ENCODE measurements at places on chromosomes 1 and 21.

GRCh38 chr1:115624859-115625258 lies 16.9 kb upstream of the VANGL1 start:
- no peak for DNase-seq

DNA sequence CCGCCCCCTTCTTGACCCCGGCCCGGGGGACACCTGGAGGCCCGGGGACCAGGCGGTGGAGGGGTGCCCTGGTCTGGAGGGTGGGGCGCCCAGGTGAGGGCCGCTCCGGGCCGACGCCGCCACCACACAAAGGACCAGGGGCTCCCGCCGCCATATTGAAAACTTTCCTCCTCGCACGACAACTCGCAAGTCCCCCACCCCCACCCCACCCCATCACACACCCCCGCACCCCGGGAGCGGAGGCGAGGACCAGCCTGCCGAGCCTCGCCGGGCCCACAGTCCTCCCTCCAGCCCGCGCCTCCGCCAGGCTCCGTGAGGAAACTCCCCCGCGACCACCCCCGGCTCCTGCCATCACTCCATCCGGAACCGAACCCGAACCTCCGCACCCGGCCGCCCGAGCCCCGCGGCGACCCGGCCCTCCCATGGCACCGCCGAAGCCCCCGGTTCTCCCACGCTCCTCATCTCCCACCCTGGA lies 733 bp downstream of the KDM5B start:
- DNase-seq: no peak

DNA sequence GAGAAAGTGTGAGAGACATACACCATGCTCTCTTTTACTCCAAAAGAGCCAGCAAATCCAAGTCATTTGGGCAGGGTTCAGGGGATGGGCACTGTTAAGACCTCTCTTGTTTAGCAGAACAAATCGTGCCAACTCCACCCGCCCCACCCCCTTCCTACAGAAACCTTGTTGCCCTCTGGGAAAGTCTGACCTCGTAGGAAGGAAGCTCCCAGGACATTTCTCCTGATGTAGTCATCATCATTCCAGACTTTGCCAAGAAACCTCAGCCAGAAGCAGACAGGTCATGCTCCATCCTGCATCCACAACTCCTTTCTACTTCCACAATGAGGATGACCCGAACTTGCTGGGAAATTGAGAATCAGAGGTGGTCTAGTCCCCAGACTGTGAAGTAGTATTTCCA lies 57.7 kb downstream of the UBE2T start:
- peak; percentile 87 for DNase-seq

GRCh38 chr1:56819387-56819899 lies at the start of gene FYB2:
TSS of gene FYB2 (minus strand) at chr1:56819404. CDS start at chr1:56819290, 114 bp downstream.
- DNase-seq: no peak

DNA sequence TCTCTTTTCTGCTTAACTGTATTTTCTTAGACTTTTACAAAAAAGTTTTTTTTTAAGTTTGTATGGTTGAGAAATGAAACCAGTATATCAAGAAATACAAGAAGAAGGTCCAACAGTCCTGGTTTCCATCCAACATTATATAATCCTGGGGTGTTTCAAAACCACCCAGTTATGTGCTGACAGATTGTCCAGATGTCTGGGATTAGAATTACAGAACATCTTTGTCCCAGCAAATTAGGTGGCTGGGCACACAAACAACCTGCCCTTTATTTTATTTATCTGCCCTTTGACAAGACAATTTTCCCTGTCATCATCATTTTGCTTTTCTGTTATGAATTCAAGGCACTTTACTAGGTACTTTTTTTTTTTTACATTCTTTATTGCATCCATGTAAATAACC lies 622.1 kb downstream of the PLPP3 start:
- DNase-seq: no peak

- no peak for DNase-seq
Measured at GRCh38 chr1:8938232-8938999, 7.3 kb upstream of the CA6 start.

DNA sequence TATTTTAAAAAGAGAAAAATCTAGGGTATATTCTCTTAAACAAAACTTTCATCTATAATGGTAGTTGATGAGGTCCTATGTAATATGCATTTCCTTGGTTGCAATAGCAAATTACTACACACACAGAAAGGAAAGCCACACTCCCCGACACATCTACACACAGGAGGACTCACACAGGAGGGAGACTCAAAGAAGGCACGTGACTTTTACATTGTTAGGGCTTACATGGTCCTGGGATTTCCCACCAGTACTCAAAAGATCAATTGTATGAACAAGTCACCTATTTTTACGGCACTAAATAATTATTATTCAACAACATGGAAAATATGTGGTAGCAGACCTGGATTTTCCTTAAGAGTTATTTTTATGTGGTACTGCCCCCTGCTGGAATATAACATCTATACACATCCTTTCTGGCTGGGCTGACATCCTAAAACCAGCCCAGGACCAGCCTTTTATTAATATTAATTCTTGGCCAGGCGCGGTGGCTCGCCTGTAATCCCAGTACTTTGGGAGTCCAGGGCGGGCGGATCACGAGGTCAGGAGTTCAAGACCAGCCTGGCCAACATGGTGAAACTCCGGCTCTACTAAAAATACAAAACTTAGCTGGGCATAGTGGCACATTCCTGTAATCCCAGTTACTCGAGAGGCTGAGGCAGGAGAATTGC lies 33.9 kb upstream of the LGALS8 start:
- peak; percentile 48 for DNase-seq

- DNase-seq: peak; percentile 81
Measured at GRCh38 chr1:26733982-26734381, 38.2 kb downstream of the ARID1A start.

DNA sequence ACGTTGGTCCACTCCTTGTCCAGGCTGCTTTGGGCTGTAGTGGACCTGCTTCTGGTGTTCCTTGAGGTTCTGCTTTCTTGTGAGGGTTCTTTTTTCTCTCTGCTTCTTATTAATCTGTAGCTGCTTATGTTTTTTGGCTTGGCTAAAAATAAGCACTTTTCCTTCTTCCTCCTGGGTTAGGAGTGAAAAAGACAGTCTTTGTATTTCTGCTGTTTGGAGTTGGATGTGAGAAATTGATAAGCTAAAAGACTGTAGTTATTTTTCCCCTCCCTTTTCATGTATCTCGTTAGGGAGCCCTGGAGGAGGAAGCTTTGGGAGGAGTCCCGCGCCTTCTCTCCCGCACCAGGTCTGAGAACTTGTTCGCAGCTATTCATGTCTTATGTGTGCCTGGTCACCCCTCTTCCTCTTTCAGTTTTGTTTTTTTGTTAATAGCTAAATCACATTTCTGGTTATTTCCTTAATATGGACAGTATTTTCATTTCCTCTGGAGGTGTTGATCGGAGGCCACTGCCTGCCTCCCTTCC lies 79.0 kb downstream of the GALNT2 start:
- no peak for DNase-seq

DNA sequence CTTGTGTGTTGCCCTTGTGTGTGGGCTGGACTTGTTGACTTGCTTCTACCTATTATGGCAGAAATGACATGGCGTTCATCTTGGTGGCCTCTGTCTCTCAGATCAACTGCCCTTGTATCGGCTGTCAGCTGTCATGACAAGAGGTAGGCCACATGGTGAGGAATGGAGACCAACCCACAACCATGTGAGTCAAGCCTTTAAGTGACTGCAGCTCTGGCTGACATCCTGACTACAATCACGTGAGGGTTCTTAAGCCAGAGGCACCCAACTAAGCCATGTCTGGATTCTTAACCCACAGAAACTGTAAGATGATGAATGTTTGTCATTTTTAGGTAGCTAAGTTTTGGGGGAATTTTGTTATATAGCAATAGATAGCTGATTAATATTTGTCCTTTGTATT lies 82.1 kb downstream of the KCND3 start:
- DNase-seq: no peak
